Substantia nigra (tissue), 51 donors: ENCODE measurements at places on chromosomes 12 and 14.

DNA sequence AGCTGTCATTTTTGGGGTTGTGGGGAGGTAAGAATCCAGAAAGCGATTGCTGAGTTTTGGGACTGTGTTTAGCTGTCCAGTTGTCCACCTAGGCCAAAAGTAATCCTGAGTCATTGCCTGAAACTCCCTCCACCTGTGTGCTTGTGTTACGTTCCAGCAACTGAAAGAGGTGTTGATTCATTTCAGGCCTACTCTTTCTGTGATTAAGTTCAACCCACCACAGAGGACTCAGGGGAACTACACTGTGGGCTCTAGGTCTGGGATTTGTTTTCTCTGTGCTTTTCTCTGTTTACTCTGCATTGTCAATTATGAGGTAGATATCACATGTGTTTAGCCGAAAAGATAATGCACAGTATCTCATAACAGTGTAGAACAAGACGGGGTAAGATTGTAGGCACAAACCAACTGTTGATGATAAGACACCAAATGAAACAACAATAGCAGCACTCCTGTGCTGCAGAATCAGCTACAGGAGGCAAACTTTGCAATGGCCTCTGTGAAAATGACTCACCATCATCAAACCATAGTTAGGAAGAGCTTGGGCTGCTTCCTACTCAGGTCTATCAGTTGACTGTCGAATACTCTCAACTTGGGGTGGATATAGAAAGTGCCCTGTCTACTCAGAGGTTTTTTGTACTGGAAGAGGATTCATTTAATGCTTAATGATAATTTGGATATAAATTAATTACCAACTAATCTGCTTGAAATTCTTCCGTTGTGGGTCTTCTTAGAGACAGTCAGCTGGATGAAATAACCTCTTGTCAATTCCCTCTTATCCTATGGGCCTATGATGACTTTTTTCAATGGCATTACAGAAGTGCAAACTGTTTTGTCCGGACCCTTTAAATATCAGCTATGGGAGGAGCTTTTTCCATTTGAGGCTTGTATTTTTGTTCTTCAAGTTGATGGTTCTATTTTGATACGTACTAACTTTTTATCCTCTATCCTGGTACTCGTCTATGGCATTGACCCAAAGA, 385.9 kb downstream of the BMP4 start:
- DNase-seq, result no peak

DNA sequence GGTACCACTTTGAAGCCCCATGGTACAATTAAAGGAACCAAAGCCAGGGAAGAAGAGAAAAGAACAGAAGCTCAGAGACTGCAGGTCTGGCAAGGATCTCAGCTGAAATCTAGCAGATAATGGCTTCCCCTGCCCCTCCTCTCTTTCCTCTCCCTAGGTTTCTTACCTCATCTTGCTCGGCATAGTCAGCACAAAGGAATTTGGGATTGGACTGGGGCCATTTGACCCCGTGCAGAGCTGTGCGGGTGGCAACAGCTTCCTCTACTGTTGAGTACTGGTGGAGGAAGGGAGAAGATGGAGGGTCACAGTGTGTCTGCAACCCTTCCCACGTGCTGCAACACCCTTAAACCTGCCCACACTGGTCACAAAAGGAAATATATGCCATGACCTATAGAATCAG, 4.7 kb upstream of the CDH24 start:
- DNase-seq, result no peak

- no peak for DNase-seq
These were observed 35.1 kb downstream of the NCOR2 start for GRCh38 chr12:124532331-124532750.

DNA sequence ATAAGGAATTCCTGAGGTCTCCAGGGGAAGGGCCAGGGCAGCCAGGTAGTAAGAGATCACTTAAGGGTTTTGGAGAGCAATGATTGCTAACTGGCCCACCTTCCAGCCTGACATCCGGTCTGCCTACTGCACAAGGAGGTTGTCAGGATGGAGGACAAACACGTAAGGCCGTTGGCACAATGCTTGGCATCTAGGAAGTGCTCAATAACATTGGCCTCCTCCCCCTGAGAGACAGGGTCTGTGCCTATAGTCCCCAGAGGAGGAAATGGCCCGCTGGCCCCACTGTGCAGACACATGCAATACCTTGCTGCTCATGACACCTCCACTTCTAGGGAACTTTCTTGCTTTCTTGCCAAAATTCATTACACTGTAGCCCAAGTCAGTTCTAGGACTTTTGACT, 73.2 kb downstream of the NTF3 start:
- DNase-seq, result no peak

- DNase-seq, result no peak
These were observed 1.0 kb downstream of the HOMEZ start for GRCh38 chr14:23284654-23285529.

- DNase-seq, result no peak
These were observed 183.6 kb downstream of the MED13L start for GRCh38 chr12:116093915-116094314.

DNA sequence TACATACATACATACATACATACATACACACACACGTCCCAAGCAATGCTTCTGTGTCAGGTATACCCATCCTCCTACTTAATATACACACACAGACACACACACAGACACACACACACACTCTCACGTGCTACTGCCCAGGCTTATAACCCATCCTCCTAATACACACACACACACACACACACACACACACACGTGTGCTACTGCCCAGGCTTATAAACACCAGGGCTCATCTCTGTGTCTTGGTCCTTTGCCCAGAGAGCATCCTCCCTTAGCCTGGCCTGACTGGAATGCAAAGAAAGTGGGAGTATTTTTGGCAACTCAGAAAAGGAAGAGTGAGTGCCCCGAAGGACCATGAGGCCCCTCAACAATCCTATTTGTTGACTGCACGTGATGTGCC, 129.0 kb downstream of the RBM19 start:
- DNase-seq, result no peak

DNA sequence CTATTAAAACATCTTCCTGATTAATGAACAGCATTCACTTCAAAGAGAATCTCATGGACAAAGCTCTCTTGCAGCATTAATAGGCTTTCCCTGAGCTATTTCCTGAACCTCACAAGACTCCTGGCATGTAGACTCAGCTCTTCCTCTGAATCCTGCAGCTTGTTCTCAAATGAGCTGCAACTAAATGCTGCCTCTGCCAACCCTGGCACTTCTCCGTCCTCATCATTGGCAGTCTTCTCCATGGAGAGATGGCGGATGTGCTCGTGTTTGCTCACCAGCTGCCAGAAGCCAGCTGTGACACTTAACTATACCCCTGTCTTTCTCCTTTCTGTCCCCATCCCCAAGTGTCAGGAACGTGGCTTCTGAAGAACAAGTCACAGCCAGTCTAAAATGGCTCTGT, 232.1 kb downstream of the FOXN3 start:
- no peak for DNase-seq

DNA sequence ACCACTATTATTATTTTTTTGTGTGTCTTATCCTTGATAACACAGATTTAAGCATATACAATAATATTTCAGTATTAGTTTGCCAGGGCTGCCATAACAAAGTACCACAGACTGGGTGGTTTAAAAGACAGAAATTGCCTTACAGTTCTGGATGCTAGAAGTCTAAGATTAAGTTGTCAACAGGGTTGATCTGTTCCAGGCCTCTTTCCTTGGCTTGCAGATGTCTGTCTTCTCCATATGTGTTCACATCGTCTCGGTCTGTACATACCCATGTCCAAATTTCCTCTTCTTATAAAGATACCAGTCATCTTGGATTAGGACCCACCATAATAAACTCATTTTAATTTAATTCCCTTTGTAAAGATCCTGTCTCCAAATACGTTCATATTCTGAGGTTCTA, 204.8 kb downstream of the SOX5 start:
- no peak for DNase-seq

GRCh38 chr12:67735868-67736267, 87.3 kb downstream of the DYRK2 start:
- no peak for DNase-seq

GRCh38 chr12:5243014-5243413, 188.9 kb upstream of the NTF3 start:
- DNase-seq, result no peak

- DNase-seq, result no peak
These were observed 13.4 kb downstream of the TNFAIP2 start for GRCh38 chr14:103136388-103137271.

GRCh38 chr12:90122681-90123080, 414.0 kb upstream of the ATP2B1 start:
- no peak for DNase-seq

DNA sequence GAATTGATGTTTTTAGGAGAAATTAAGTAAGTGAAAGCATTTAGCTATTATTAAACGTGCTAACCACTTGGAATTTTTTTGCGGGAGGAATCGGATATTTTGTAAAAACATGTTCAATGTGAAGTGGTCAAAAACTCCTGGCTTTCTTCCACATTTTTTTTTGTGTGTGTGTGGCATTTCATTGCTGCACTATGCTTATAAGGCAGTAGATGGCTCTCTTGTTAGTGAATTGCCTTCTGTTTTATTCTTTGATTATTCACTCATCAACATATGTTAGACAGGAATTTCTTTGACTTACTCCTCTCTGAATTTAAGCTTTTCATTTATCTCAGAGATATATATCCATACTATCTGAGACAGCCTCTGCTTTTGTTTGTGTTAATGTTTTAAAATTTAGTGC, 71.3 kb downstream of the DERA start:
- DNase-seq, result no peak

GRCh38 chr12:42741091-42741490, 151.5 kb upstream of the PRICKLE1 start:
- DNase-seq, result no peak

- no peak for DNase-seq
These were observed 84.9 kb upstream of the FOXG1 start for GRCh38 chr14:28681681-28682080.
